Activated CD8-positive, alpha-beta memory T cell treated with anti-CD3 and anti-CD28 coated beads, Interleukin-2, amount 10 ng/mL, durations not matched to agents 7 days and 5 days (primary cell): ENCODE measurements at places on chromosomes 12 and 14.

GRCh38 chr12:131466306-131466705 is 244.6 kb upstream of the SFSWAP start:
- no peak for DNase-seq

DNA sequence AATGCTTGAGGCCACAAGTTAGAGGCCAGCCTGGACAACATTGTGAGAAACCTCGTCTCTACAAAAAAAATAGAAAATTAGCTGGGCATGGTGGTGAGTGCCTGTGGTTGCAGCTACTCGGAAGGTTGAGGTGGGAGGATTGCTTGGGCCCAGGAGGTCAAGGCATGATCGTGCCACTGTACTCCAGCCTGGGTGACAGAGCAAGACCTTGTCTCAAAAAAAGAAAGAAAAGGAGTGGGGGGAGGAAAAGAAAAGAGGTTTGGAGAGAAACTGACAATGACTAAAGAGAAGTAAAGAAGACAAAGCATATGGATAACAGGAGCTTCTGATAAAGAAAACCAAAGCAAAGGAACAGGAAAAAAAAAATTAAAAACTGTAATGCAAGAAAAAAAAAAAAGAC is 37.4 kb upstream of the SELPLG start:
- no peak for DNase-seq

- peak; percentile 79 for DNase-seq
These were observed 716 bp downstream of the HSP90AA1 start for GRCh38 chr14:102085948-102086708.

DNA sequence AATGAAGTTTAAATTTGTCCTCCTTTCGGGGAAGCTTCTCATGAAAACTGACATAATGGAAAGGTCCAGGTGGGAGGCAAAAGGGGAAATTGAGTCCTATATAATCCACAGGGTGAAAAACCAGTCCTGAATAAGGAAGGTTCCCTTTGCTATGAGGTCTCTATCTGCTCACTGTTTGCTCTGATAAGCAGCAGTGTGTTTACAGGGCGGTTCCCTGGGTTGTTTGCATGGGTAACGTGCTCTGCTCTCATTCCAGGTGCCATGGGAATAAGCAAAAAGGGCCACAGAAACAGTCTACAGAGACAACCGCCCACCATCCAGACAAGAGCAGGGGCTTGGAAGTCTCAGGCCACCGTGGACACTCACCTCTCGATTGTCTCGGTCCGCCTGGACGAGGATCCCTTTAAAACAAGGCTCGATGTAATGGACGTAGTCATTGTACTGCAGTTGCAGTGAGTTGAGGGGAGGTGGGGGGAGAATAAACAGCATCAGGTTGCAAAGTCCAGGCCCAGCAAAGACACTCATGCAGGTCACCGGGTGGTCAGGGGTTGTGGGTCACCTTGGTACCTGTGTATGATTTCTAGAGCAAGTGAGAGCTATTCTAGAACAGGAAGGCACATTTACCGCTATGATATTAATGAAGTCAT is 32.7 kb downstream of the CACNA2D4 start:
- no peak for DNase-seq

- no peak for DNase-seq
These were observed 215.3 kb upstream of the PKP2 start for GRCh38 chr12:33111850-33112249.

DNA sequence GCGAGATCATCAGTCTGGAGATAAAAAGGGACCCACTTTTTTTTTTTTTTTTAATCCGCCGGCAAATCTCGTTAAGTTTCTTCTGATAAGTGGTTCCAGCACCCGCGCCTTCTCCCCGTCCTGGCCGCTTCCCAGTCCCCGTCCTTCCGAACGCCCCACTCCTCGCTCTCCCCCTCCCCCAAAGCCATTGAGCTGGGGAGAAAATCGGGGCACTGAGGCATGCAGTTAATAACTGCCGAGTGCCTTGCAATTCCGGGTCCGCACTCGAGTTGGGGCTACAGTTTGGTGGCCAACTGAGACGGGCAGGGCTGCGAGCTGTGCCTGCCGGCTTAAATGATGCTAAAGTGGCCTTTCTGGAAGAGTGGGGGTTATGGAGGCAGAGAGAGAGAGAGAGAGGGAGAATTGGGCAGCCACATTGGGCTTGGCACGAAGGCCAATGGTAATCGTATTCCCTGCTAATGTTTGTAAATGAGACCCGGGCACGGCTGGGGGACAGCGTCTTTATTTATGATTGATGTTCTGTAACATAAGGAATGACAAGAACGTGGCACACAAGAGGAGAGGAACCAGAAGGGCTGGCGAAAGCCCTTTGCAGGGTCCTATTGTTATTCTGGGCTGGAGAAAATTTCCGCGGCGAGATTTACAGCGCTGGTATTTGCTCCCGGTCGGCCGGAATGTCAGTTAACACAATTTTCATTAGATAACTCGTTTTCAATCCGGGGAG is 115.4 kb upstream of the MYL2 start:
- DNase-seq = no peak

DNA sequence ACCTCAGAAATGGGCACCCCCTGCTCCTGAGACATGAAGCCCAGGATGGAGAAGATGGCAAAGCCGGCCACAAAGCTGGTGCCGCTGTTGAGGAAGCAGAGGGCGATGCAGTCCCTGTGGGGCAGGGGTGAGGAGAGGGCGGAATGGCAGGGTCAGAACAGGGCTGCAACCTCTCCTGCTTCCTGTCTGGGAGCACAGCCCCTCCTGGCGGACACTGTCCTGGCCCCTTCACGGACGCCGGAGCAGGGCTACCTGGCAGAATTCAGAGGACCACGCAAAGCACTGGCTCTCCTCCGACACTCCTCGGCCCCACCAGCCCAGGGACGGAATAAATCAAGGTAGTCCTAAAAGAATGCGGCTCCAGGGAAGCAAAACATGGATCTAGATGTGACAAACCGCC is 12.4 kb upstream of the SLC6A12 start:
- no peak for DNase-seq

GRCh38 chr12:65430571-65431306 is 152.3 kb downstream of the MSRB3 start:
- no peak for DNase-seq

GRCh38 chr12:60760965-60761364 is 1165.1 kb downstream of the SLC16A7 start:
- DNase-seq = no peak

- no peak for DNase-seq
These were observed 806.9 kb downstream of the GALC start for GRCh38 chr14:87185961-87186560.

DNA sequence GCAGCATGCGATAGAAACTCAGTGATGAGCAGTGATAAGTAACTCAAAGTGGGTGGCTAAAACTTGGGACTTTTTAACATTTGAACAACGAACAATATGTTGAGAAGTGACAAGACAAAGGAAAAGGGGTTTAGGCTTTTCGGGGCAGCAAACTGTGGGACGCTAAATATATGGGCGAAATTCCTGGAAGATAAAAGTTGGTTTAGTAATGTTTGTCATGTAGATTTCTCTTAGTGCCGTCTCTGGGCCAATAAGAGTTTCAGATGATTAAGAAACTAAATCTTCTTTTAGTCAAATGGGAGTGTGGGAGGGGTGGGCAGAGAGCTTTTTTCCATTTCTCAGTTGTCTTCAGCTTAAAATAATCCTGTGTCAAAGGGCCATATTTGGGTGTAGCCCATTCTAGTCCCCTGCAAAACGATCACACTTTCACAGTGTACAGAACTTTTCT is 41.7 kb upstream of the FUT8 start:
- no peak for DNase-seq

- no peak for DNase-seq
These were observed 219.3 kb downstream of the TRHDE start for GRCh38 chr12:72491426-72491825.

DNA sequence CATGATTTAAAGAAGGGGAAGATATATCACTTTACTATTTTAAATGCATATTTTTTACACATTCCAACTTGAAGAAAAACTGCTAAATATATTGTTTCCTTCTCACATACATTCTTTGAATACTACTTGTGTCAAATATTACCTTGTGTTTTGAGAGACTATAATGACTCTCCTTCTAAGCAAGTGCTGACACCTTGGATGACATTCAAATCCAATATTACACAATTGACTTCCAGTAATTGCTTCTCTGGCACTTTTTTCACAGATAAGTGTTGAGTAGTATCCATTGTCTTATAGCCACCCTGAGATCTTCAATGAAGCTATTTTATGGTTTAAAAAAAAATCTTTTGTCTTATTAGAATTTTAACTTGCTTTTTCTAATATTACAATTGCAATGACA is 61.2 kb upstream of the ST8SIA1 start:
- no peak for DNase-seq

DNA sequence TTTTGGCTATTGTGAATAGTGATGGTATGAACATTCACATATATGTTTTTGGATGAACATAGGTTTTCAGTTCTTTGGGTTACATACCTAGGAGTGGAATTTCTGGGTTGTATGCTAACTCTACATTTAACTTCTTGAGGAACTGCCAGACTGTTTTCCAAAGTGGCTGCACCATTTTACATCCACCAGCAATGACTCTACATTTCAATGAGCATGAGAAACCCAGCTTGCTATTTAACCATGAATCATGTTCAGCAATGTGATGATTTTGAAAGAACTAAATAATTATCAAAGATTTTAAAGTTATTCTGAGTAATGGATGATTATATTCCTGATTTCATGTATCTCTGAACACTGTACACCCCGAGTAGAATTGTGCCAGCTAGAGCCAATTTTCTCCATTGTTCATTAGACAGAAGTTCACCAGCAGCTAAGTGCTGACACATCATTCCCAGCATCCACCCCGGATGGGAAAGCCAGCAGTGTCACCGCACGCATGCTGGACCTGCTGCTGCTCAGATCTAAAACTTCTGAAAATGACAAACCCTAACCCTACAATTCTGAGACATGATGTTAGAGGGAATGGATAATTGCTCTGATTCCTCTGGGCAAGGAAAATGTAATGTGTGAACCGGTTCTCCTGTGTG is 13.3 kb upstream of the ANAPC5 start:
- no peak for DNase-seq

GRCh38 chr12:5733136-5733755 is 211.8 kb downstream of the ANO2 start:
- DNase-seq = peak; percentile 35
